CD4-positive, alpha-beta T cell treated with Interleukin-6 at 100 ng/mL for 8 hours (primary cell): ENCODE measurements at places on chromosomes 7 and 10.

DNA sequence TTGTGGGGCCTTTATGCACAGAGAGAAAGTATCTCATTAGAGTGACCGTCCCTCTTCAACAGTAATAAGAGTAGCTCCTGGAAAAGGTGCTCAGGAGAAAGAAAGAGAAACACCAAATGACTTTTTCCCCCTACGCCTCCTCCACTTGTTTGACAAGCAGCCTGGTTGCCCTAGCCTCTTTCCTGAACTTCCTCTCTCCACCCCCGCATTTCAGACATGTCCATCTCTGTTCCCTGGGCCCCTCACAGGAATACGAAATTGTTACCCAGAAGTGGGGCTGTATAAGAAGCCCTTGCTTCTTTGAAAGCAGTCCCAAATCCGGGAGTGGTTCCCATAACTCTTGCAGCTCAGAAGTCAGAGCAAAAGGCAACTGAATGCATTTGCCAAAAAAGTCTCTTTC lies 119.6 kb upstream of the ADO start:
- no peak for DNase-seq

DNA sequence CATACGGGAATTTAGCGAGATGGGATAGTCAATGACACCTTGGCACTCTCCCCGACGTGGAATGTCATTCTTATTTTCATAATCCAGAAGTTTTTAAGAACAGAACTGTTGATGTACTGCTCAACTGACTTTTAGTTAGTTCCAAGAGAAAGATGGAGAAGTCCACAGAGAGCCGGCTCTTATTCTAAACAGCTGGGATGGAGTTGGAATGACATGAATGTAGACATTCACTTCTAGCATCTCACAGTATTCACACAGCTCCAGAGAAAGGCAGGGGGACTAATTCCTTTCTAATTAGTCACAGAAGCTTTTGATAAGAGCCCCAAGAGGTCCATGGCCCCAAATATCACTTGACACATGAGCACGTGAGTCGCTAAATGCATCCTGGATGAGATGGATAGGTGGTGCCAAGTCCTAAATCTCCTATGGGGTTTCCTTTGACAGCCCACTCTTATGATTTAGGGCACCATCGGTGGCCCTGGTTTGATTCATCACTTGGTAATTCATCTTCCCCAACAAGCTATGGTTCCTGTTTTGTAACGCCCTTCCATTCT lies 420.3 kb upstream of the AUTS2 start:
- no peak for DNase-seq

GRCh38 chr10:14569274-14570060 lies 205.2 kb downstream of the FAM107B start:
- peak; percentile 64 for DNase-seq

- peak; percentile 59 for DNase-seq
Measured at GRCh38 chr7:2120251-2120660, 112.5 kb downstream of the MAD1L1 start.

DNA sequence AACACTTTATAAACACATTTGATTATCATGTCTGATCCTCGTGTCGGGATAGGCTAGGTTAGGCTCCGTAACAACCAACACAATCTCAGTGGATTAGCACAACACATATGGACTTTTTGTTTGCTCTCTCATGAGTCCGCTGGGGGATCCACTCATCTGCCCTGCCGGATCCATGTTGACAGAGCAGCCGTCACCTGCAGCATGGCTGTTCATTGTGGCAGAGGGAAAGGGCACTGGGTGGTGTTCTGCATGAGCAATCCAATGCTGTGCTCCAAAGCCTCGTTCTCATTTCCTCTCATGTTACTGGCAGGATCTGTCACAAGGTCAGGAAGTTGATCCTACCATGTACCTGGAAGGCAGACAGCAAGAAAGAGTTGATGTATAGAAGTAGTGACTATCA lies 62.5 kb upstream of the RAPGEF5 start:
- no peak for DNase-seq

GRCh38 chr10:78905957-78906308 lies 162.8 kb upstream of the ZMIZ1 start:
- no peak for DNase-seq

- no peak for DNase-seq
Measured at GRCh38 chr10:79024296-79024695, 44.5 kb upstream of the ZMIZ1 start.

GRCh38 chr10:13943735-13944398 lies 357.1 kb downstream of the PRPF18 start:
- DNase-seq = no peak

- DNase-seq = no peak
Measured at GRCh38 chr10:71483885-71484751, 87.4 kb downstream of the CDH23 start.

GRCh38 chr10:131650169-131650705 lies 250.6 kb upstream of the PPP2R2D start:
- DNase-seq = no peak

GRCh38 chr7:37448636-37449361 lies at the start of gene ELMO1:
TSS of gene ELMO1 (minus strand) at chr7:37448864. CDS start at chr7:37342690, 106,174 bp downstream.
- peak; percentile 77 for DNase-seq

DNA sequence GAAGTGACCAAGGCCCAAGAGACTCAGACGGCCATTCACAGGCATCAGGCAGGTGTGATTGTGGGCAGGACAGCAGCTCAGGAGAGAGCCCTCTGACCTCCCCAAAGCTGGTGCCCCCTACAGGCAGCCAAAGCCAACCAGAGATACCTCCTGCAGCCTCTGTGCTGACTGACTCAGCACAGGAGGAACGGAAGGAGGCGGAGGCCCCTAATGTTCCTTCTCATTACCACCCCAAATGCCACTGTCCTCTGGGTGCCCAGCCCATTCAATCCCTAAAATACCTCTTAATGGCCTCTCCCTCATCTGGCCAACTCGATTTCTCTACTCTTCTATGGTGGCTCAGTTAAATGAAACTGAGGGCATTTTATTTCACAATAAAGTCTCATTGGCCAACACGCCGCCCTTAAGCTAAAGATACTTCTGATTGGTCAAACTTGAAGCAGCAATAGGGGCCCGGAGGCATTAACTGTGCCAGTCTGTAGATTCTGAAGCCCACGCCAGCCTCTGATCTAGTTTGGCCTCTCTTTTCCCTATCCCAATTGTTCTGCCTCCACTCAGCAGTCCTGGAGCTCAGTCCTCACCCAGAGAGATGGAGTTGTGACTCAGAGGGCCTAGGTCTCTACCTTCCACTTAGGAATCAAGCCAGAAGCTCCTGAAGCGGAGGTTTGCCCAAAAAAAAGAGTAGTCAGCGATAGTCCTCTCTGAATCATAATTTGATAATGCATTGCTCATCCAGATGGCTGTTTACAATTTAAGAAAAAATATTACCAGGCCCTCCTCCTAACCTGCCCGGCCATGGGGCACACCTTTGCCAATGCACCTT lies 1.2 kb downstream of the CYREN start:
- peak; percentile 67 for DNase-seq

DNA sequence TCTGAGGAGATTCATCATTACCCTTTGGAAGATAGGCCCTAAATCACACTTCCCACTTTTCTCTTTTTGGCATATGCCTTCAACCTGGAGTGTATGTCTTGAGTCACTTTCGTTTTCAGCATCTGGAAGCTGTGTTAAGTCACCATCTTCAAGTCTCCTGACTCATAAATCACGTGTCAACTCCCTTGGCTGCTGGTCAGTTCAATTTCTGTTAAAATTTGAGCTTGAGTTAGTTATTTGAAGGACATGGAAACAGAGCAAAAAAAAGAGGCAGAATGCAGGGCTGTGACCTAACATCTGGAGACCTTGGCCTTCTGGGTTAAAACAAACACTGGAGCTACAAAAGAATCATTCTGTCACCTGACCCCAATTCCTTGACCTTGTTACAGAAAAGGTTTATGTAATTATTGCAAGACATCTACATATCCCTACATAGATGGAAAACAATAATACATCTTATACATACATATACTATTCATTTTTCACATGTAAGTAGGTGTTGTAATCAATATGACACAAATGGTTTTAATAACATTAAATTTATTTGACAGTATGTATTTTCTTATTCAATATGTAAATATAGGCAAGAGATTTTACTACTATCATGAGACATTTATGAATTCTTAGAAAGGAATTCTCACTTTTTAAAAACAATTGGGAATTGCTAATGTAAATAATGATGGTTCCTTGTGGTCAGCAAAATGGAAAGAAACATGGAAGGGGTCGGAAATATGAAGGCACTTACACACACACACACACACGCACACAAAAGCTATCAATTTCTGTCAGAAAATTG lies 169.7 kb upstream of the PHYHIPL start:
- no peak for DNase-seq

GRCh38 chr10:33684211-33684611 lies 349.7 kb upstream of the NRP1 start:
- no peak for DNase-seq
